ENCODE measurements at places on chromosomes 7 and 10.

GRCh38 chr7:12594122-12594897, 23.8 kb downstream of the SCIN start:
- DNase-seq = no peak

- no peak for DNase-seq
These were observed 22.5 kb downstream of the DRGX start for GRCh38 chr10:49373361-49373760.

DNA sequence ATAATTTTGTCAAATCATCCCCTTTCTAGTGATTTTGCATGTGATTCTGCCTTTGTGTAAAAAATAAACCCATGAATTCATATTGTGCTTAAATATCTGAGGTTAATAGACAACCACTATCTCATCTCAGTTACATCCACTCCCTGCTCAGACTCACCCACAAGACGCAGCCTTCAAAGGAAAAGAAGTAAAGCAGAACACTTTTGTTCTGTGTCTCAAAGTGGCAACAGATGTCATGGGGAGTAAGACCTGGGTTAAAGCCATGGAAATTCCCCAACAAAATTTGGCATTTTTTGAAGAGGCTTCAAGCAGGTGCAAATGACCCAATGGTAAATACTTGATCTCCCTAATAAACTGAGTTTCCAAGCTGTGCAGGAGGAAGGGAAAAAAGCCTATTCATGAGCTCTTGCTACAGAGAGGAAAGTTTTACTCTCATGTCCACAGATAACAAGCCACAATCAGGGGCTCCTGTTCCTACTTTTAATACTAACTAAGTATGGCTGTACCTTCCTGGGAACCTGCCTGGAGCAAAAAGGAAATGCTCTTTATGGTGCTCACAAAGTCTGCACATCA, 4.7 kb downstream of the CYP3A7 start:
- no peak for DNase-seq

- no peak for DNase-seq
These were observed 82.9 kb downstream of the SORCS1 start for GRCh38 chr10:107081644-107082043.

DNA sequence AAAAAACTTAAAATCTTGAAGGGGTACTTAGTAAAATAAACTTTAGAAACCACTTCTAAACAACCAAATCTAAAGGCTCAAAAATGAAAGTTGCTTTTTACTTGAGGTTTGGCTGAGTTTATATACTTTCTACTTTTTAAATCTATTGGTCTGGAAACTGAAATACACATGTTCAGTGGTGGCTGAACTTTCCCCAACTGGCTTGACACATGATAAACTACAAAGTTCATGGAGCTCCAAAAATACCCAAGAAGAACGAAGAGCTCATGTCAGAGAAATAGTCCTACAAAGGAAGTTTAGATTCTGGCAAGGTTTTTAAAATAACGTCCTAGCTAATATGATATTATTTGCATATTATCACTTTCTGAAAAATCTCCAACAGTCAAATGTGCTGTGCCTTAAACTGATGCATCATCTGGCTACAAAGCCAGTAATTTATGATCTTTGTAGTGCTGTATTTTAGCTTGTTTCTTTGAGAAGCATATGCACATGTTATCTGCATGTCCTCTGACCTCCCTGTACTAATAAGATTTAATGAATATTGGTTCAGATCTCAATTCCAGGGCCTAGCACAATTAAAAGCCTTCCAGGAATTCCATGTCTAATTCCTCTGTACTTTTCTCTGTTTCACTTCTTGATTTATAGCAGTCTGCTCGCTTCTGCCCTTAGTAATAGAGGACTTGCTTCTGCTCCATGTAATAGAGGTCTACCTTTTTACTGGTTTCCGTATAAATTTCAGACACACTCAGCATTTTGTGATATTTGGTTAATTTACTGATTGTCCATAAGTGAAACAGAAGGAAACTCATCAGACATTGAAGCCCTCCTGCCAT, 28.2 kb downstream of the SEMA3C start:
- no peak for DNase-seq

GRCh38 chr10:62627983-62628382, 176.5 kb upstream of the ADO start:
- no peak for DNase-seq

DNA sequence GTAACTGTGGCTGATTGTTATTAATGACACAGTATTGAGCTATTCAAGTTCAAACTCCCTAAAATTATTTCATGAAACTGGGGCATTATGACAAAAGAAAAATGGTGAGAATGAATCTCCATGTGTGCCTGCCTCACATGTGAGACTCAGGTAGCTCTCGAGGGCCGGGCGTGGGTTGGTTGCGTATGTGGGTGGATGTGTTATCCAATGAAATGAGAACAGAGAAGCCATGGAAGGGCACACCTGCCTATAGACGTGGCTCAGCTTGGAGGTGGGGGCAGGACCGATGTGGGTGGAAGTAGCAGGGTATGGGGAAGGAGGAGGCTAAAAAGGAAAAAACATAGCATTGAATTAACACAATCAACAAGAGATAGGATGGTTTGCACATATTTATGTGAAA, 96.5 kb downstream of the AOAH start:
- DNase-seq = no peak

DNA sequence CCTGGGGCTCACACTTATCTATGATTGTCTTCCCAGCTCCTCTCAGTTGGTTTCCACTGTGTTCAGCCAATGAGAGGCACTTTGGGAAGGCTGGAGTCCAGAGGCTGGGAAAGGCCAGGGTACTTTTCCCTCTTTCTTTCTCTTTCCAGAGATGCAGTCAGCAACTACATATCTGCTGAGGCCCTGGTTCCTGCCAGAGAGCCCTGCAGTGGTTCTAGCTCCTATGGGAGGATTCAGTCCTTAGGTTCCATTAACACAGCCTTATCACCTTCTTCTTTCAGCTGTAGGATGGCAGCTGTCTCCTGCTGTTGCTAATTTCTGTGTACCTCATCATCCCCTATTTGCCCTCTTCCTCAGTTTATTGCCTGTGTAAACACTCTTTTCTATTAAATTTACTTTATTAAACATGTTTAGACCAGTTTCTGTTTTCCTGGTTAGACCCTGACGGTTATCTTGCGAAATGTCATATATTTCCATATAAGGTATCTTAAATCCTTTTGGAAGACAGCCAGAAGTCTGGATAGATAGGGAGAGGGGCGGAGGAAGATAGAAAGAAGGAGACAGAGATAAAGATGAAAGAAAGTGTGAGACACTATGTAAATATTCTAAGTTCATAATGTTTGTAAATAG, 100.3 kb downstream of the HGF start:
- DNase-seq = no peak

DNA sequence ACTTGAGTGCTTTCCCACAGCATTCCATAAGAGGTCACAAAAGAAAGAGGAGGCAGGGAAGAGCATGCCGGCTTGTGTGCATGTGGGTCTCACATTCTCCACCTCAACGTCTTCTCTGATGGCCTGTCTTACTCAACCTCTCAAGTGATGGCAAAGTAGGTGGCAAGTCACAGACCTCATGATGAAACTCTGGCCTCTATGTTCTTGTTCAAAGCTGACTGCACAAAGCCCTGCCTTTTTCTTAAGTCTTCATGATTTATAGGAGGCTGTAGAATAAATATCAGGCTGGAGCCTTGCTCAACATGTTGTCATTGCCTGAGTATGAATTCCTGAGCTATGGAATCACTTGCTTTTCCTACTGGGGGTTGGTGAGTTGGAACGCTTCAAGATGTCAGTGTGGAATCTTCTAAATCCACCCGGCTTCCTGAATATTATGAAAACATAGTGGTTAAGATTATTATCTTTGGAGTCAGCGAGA, 213.6 kb upstream of the INHBA start:
- DNase-seq = no peak

GRCh38 chr7:153847828-153848227, 204.4 kb upstream of the DPP6 start:
- DNase-seq = no peak

- no peak for DNase-seq
These were observed 18.0 kb upstream of the MRLN start for GRCh38 chr10:59771162-59771807.

DNA sequence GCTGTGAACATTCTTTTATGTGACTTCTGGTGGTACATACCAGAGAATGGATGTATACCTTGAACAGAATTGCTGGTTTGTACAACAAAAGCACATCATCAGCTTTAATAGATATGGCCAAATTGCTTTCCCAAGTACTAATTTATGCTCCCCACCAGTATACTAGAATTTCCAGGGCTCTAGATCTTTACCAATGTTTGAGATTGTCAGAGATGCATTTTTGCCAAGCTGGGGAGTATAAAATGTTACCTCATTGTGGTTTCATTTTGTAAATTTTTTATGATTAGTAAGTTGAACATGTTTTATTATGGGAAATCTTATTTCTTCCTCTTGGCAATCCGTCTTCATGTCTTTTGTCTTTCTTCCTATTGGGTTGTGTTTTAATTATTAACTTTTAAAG, 179.9 kb upstream of the TMEM106B start:
- no peak for DNase-seq

DNA sequence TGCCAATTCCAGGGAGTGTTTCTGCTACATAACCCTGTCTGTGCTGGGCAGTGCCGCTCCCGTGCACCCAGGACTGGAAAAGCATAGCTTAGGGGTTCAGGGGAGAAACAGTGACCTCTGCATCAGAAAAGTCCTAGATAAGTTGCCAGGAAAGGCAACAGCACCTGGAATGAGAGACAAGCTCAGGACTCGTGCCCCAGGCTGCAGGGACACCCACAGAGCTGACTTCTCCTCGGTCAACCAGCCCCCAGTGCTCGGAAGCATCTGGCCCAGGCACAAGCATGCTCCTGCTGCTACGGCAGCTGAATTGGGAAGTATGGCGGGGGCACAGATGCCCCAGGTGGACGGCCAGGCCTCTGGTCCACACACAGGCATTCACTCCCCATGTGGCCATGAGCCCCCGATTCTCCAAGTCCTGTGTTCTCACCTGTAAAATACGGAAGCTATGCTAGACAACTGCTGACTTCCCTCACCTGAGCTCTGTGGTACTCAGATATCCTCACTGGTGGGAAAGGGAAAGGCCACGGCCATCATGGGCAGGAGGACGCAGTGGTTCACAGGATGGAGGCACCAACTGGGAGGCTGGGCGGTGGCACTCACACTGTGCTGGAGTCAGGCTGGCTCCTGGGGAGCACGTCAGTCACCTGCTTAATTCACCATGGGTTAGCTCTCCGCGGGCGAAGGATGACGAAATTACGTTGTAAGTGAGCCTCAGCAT, 220.5 kb downstream of the PTPRN2 start:
- no peak for DNase-seq

DNA sequence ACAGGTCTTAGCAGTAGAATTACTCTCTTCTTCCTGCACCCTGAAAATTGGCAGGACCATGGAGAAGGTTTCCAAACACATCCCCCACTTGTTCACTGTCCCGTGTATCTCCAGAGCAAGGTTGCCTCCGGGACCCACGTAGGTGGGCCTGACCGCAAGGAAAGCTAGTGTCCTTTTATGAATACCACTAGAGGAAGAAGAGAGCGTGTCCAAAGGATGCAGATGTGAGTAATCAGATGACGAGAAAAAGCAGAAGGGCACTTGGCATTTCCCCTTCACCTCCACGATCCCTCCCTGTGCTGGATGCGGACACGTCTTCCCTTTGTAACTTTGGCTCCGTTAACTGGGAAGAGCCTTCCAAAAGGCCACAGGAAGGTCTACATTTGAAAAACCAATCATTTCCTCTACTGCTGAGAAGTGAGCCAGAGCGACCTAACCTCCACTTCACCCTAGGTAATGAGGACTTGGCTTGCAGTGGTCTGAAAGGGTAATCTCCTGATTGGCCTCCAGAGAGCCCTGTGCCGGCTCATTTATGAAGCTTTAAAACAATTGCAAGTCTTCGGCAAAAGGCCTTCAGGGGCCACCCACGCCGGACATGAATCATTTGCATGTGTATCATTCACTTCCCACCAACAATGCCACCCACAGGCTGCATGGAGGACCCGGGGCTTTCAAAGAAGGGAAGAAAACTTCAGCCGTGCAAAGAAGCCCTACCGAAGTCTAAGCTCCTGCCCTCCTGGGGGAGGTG, 55.4 kb downstream of the LYZL1 start:
- DNase-seq = no peak

DNA sequence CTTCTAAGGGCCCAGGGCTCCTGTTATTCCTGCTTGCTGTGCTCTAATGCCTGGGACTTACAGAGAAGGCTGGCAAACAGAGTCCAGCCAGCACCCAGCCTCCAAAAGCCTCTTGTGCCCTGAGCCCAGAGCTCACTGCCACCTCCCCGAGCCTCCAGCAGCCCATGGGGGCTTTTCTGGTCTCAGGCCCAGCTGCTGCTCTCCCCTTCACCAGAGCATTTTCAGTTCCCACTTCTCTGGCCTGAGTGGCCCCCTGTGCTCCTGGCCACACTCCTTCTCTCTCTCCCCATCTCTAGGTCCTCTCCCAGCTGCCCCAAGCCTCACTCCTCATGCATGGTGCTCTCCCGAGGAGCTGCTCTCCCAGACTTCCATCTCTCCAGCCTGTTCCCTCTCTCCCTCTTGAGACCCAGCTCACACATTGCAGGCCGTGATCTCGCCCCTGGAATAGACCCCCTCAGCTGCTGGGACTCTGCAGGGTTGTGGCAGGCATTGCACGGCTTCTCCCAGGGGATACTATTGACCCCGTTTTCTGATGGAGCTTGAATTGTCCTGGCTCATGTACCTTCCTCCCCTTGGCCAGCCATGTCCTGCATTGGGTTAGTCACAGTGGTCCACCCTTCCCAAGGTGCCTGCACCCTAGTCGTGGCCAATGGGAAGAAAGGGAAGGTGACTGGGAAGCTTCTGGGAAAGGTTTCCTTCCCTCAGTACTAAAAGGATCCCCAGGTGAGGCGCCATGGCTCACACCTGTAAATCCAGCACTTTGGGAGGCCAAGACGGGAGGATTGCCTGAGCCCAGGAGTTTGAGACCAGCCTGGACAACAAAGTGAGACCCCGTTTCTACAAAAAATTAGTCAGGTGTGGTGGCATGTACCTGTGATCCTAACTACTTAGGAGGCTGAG, 9.0 kb upstream of the RASSF4 start:
- no peak for DNase-seq

- no peak for DNase-seq
These were observed 6.4 kb downstream of the DPY19L1 start for GRCh38 chr7:35030848-35031247.

DNA sequence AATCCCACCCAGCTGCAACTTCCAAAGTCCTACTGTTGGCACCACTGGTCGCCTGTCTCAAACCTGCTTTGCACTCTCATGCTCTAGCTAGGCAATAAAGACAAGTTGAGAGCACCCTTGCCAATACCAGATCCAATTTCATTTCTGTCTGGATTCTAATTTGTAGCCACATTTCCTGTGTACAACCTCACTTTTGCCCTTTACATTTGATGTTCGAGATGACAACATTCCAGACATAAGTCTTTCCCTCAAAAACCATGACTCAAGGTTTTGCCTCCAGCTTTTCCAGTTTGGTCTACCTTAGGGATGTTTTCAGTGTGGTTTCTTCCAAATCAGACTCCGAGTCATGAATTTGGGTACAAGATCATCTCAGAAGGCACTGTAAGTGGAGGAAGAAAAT, 309.0 kb downstream of the GPAM start:
- no peak for DNase-seq

- DNase-seq = no peak
These were observed 76.8 kb upstream of the NKX6-2 start for GRCh38 chr10:132862485-132863420.
